COLO829 (cell line): ENCODE measurements at places on chromosomes 7 and 10.

- DNase-seq = no peak
These were observed 33.1 kb downstream of the GPRIN2 start for GRCh38 chr10:46523119-46523961.

- DNase-seq = no peak
These were observed 1183.7 kb upstream of the SORCS1 start for GRCh38 chr10:108348215-108348614.

DNA sequence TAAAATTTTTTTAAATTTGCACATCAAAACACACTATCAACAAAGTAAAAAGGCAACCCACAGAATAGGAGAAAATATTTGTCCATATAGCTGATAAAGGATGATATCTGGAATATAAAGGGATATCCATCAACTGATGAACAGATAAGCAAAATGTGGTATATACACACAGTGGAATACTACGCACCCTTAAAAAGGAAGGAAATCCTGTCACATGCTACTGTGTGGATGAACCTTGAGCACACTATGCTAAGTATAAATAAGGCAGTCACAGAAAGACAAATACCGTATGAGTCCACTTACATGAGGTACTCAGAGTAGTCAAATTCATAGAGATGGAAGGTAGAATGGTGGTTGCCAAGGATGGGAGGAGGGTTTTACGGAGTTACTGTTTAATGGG, 37.7 kb downstream of the ARHGAP19 start:
- no peak for DNase-seq

- no peak for DNase-seq
These were observed 1115.3 kb downstream of the REEP3 start for GRCh38 chr10:64636461-64636860.

DNA sequence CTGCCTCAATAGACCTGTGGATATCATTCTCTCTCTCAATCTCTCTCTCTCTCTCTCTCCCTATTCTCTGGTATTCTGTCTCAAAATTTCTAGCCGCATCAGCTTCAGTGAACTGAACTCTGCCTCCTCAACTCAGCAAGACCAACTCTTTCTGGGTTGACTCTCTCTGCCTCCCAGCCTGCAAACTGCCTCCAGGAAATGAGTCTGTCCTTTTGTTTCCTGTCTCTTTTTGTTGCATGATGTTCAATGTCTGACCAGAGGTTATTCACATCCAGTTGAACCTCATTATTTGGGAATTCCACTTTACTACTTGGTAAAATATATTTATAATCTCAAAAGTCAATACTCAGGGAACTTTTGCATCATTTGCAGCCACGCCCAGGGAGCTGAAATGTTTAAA, 682.7 kb upstream of the FZD8 start:
- DNase-seq = no peak

GRCh38 chr10:16192337-16192736, 244.5 kb upstream of the PTER start:
- no peak for DNase-seq

DNA sequence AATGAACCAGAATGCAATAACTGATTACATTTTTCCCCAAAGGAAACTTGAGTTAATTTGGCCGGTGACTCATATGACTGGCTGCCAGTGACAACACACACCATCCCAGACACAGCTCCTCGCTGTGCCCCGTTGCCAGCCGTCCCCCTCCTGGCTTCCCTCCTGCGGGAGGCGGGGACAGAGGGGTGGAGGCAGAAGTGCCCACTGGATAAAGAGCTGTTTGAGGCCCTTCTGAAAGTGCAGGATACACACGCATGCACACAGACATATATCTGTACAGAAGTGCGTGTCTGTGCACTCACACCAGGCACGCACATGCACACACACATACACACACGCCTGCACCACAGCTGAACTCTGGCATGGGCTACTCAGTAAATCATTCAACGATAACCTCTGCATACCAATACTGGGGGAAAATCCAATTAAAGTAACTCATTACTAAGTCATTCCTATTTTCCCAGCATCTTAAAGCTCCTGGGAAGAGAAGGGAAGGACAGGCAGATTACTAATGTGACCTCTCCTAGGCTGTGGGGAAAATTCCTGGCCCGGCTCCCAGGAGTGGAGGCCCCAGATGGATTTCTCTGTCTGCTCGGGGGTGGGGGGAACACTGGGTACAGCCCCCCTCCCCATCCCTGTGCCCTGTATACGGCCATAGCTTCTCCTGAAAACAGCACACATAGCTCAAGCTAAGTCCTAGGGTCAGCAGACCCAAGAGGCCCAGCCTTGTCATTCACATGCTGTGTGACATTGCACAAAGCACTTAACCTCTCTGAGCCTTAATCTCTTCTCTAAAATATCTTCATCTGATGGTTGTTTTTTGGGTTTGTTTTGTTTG, 52.3 kb upstream of the MYL10 start:
- peak; percentile 81 for DNase-seq

- DNase-seq = no peak
These were observed 2.9 kb upstream of the SPACDR start for GRCh38 chr7:100466653-100467605.

DNA sequence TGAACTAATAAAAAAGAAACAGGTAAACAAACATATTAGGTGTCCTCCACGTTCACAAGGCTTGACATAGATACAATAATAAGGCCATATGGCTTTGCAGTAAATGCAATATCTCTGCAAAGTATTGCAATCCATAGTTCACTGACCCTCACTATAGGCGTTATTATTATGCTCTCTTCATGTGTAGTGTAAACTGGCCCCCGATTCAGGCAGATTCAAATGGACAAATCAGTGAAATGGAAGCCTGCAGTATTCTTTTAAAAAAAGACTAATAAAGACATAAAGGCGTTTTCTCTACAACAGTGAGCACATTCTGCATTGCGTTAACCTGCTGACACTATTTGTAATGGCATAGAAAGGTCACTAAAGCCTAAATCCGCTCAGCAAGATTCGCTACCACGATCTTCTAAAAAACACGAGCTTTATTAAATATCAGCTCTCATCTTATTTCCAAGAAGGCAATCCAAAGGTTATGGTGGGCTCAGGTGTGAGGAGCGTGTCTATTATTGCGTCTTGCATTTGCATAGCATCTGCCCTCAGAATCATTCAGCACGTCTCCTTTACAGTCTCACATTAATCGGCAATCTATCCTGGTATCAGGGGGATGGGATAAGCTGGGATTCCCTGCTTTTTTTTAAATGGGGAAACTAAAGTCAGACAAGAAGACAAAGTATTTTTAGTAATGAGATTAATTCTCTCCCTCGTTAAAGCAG, 36.2 kb downstream of the FRMD4A start:
- DNase-seq = no peak

DNA sequence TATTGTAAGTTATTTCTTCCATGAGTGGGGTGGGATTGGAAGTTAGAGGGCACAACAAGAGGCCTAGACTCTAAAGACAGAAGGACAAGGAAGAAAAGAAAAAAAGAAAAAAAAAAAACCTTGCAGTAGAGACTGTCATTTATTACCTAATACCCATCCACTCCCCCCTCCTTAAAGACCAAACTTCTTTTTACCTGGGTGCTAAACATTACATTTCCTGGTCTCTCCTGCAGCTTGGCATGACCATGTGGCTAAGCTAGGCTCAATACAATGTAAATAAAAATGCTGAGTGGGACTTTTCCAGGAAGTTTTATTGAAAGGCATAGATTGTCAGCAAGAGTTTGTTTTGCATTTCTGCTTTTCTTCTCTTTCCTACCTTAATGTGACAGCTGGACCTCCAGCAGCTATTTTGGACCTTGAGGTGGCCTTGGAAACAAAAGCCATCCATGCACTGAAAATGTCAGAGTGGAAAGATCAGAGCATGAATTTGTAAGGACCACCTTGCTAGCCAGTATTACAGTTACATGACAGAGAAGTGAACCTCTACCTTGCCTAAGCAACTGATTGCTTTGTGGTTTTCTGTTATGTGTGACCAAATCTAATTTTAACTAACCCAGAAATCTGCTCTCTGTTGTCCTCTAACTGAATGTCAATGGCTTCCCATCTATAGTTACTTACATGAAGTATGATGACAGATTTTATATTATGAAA, 81.3 kb upstream of the SFMBT2 start:
- DNase-seq = no peak

- no peak for DNase-seq
These were observed 119.9 kb downstream of the ADCYAP1R1 start for GRCh38 chr7:31171984-31172383.

DNA sequence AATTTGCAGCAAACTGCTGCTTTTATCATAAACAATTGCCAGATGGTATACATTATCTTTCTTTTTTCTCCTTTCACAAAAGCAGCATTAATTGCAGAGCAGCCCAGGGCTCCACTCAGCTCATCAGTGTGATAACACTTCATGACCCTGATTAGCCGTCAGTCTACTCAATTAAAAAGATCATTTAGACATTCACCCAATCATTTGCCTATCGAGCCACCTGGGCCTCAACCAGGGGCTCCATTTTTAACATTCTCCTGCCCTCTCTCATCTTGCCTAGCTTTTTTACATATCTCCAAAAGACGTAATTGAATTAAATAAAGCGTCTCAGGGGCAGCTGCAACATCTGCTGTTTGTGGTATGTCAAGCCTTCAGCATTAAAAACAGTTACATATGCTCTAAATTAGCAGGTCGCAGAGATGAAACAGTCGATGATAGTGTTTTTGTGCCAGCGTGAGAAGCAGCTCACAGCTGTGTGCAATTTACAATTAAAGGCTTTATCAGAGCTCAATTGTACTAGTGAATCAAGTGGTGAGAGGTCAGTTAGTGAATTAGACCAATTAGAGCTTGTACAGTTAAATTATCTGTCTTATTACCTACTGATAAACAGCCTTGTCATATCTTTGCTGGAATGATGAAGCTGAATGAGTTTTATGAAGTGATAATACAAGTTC, 522.5 kb downstream of the ETV1 start:
- DNase-seq = no peak

DNA sequence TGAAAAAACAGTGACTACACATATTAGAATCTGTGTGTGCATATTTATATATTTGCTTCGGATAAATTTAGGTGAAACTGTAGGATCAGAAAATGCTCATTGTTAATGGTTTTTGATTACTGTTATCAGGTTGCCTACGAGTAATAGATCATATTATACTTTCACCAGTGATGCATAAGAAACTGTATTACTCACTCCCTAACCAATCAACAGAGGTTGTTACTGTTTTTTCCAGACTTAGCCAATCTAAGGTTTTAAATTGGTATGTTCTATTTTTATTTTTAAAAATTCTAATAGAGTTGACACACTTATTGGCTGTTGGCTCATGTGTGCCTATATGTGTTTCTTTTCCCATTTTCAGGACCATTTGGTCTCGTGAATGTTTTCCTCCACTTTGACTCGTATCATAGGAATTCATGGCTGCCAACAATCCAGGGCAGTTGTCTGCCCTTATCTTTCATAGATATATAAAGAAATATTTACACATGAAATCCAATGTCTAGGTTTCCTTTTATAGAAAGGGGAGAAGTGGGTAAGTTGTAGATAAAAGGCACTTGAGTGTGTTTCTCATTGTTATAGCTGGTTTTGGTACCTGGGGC, 59.2 kb downstream of the ANLN start:
- DNase-seq = no peak

DNA sequence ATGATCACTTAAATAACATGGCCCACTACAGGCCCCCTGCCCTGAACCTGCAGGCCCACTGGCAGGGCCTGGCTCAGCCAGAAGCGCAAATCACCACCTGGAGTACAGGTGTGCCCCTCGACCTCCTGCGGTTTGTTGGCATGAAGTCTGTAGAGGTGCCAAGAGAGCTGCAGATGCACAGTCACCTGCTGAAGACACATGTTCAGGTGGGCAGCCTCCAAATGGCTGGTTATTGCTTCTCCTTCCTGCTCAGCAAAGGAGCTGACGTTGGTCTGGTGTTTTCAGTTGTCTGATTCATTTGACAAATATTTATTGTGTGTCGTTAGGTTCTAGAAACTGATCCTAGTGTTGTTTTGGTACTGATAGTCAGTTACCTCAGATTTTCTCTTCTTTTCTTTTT, 29.0 kb downstream of the DHTKD1 start:
- DNase-seq = no peak

- no peak for DNase-seq
These were observed 190.6 kb downstream of the CELF2 start for GRCh38 chr10:11208243-11208642.

GRCh38 chr10:68235581-68235980, 3.7 kb upstream of the ATOH7 start:
- no peak for DNase-seq

DNA sequence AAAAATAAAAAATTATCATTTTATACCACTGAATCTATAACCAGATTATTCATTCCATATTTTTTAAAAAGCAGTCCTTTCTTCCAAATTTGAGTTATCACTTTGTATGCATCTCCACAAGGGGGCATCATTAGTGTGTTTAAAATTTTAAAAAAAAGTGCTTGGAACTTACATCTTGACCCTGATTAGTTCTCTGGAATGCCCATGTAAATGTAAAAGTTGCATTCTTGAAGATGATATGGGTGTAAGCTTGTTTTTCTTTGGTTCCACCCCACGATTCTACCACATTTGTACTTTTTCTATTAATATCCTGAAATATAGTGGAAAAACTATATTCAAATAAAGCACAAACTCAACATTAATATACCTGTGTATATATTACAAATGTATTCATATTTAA, 144.9 kb downstream of the ELAPOR2 start:
- DNase-seq = no peak

DNA sequence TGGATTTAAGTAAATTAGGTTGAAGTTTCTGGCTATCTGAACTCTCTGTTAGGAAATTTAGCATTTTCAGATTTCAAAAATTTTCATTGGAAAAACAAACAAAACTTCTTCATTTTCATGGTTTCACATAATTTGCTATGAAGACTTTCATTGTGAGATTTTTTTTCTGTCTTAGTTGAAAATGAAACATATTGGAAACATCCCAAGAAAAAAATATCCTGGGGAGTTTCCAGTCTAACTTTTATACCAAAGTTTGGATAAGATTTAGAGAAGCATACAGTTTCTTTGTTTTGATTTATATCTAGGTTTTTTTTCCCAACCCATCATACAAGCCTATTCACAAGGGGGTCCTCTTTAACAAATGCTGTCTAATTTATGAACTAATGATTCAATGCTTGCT, 300.5 kb upstream of the SEMA3A start:
- DNase-seq = no peak

DNA sequence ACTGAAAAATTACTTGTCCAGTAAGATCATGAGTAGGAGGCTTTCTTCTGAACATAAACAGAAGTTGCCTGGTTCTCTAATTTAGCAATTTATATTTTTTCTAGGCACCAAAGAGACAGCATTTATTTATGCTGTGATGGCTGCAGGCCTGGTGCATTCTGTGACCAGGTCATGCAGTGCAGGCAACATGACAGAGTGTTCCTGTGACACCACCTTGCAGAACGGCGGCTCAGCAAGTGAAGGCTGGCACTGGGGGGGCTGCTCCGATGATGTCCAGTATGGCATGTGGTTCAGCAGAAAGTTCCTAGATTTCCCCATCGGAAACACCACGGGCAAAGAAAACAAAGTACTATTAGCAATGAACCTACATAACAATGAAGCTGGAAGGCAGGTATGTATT, 2.8 kb downstream of the WNT16 start:
- no peak for DNase-seq
